ENCODE measurements at places on chromosomes 16 and 17.
A peak's percentile ranks its signal among the peaks of the same experiment; 100 is the strongest.

GRCh38 chr16:68470461-68471150 is 22.3 kb upstream of the SMPD3 start:
- no peak for DNase-seq

DNA sequence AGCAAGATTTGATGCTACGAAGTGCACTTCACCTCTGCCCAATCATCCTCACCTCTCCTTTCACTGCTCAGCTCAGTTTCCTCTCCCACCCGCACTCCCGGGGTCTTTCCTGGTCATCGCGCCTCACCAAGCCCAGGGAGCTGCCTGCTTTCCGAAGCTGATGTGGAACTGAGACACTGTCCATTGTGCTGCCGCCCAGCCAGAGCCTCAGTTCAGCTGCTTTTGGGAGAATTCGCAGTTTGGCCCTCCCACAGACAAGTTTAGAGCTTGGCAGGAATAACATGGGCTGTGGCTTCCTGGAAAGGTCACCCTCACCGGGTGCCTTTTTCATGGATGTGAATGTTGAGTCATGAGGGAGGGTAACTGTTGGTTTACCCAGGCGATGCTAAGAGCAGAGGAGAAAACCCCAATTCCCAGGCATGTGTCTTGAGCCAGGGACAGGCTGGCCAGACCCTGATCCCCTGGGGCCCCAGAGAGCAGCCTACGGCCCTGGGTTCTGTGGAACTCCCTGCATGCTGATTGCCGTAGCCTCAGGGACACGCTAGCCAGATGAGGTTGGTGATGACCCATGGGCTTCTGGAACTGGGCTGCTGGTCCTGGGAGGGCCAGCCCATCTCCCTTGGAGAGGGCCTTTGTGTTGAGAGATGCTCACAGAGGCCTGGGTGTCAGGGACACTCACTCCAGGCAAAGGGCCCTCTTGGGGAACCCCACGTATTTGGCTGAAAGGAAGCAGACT is 1687.5 kb downstream of the TP53TG3F start:
- DNase-seq: no peak

DNA sequence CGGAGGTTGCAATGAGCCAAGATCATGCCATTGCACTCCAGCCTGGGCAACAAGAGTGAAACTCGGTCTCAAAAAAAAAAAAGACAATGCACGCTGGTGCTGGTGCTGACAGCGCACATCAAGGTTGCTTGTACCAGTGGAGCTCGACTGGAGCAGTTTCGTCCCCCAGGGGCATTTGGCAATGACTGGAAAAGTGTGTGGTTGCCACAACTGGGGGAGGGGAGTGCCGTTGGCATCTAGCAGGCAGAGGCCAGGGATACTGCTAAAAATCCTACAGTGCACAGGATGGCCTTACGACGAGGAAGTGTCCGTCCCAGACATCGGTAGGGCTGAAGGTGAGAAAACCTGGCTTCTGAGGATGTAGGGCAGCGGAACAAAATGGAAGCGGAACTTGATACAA is 2.4 kb downstream of the MEAK7 start:
- DNase-seq: no peak

GRCh38 chr16:2595393-2596205 is 57.8 kb downstream of the PDPK1 start:
- DNase-seq: no peak

DNA sequence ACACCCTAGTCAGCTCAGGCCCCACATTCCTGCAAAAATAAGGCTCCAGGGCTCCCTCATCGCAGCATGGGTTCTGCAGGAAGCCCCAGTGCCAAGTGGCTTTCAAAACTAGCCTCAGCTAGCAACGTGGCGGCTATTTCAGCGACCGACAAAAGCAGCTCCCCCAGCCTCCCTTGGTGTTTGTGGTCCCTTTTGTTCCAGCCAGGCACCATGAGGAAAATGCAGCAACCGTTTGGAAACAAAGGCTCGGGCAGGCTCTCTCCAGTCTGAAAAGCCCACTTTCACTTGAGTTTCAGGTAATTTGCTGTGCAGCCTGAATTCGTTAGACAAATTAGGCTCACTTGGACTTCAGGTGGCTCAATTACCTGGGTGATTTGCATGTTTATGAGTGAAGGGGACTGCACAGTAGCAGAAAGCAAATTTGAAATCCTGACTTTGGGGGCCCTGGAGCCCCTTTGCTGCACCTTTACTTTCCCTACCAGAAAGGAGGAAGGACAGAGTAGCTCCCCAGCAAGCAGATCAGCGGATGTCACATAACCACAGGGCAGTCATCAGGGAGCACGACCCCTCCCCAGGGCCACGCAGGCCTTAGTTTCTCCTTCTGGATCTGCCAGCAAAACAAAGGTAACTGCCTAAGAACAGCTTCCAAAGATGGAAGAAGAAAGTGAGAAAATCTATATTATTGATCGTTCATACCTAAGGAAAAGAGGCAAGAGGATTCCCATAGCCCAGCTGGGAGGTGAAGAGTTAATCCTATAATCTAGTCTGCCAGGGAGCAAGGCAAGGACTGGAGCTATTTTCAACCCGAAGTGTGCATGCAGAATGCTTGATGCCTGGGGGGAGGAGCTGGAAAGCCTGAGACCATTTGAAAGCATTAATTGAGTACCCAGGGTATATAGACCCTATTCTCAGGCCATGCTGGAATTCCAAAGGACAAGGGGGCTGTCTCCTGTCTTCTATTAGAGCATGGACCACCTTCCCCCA is 143.1 kb upstream of the SDK2 start:
- DNase-seq: no peak

- no peak for DNase-seq
Observed at GRCh38 chr16:27149986-27150385, 53.3 kb upstream of the KDM8 start.

DNA sequence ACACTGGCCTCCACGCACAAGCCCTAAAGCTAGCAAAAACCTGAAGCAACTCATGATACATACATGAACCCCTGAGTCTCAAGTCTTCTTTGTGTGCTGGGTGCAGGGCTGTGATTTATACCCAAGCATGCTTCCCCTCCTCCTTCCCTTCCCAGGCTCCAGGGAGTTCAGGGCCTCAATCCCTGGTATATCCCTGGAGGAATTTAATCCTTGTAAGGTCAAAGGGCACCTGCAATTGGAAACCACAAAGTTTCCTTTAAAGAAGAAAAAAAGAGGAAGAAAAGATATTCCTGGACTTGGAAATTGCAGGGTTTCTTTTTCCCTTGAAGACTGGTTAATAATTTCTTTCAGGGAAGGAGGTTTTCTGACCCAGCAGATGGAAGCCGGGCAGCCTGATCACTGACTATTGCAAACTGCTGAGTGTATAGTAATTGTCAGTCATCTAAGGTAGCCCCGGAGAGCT is 182.3 kb downstream of the AATF start:
- no peak for DNase-seq

GRCh38 chr17:69729944-69730343 is 315.4 kb downstream of the MAP2K6 start:
- DNase-seq: no peak

GRCh38 chr17:66378296-66378695 is 75.9 kb downstream of the PRKCA start:
- DNase-seq: no peak

- no peak for DNase-seq
Observed at GRCh38 chr16:53893731-53894435, 189.9 kb downstream of the FTO start.

- DNase-seq: no peak
Observed at GRCh38 chr17:39062846-39063680, 88.4 kb downstream of the PLXDC1 start.

GRCh38 chr17:21689604-21690003 is 2.7 kb upstream of the KCNJ18 start:
- no peak for DNase-seq

DNA sequence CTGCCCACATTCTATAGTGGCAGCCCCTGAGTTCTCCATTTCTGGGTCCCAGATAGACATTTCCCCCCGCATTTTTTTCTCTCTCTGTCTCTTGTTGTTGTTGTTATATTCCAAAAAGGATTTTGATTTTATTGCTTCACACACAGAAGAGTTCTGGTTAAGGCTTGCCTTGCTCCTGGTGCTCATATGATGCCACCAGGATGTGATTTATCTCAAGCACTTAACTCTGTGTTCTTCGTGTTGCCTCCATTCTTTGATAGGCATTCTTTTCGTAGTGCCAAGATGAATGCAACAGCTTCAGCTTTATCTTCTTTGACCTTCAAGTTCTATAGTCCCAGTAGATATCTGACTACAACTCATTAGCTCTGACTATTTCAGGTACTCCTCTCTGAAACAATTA is 9.1 kb downstream of the ITGA3 start:
- no peak for DNase-seq

- DNase-seq: no peak
Observed at GRCh38 chr17:14033166-14033565, 36.1 kb upstream of the COX10 start.

GRCh38 chr17:65564793-65565192 is 3.3 kb upstream of the AXIN2 start:
- DNase-seq: peak; percentile 72

DNA sequence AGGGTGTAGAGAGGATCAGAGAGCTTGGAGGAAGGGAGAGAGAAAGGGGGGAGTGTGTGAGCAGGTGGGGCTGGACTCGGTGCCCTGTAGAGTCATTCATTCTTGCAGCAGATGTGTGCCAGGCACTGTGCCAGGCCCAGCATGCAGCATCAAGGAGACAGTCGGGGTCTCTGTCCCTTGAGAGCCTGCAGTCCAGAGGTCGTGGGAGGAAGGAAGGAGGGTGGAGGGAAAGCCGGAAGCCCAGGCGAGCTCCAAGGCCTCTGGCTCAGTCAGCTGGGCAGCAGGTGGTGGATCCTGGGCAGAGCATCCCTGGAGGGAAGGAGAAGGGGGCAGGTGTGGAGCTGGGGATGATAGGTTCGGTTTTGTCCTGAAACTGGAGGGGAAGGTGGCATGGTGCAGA is 27.5 kb downstream of the EPN2 start:
- DNase-seq: no peak

- peak; percentile 52 for DNase-seq
Observed at GRCh38 chr17:32006957-32007462, at the start of gene LRRC37B. Gene LRRC37B (plus strand): TSS chr17:32007383. CDS start chr17:32021393, 14,010 bp downstream.

GRCh38 chr16:66881014-66881417 is 701 bp downstream of the PDP2 start:
- no peak for DNase-seq

- DNase-seq: no peak
Observed at GRCh38 chr16:89449726-89450335, 40.5 kb downstream of the ANKRD11 start.

DNA sequence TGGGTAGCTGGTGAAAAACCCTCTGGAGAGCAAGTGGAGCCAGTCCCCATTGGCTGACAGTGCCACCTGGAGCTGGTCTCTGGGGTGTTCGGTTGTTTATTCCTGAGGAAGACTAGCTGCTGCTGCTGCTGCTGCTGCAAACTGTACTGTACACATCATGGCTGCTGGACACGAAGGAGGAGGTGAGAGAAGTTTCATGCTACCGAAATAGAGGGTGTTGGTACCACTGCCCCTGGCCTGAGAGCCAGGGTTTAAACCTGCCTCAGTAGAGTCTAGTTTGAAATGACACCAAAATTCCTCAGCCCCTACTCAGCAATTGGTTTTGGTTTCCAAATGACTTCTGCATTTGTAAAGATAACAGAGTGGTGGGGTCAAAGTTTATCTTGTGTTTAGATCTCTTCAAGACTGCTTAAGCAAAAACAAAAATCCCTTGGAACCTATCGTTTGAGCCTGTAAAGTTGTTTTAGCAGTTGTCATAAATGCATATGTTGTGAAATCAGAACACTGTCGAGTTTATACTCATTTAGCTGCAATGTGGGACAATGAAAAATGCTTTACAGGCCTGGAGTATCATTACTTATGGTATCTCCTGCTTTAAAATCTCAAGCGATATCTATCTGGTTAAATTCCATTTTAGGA is 40.8 kb downstream of the CYB5B start:
- no peak for DNase-seq

- DNase-seq: peak; percentile 58
Observed at GRCh38 chr16:66275775-66276428, 90.6 kb upstream of the CDH5 start.

All from SHP77 (cell line).